ENCODE measurements at places on chromosomes 1 and 21.

DNA sequence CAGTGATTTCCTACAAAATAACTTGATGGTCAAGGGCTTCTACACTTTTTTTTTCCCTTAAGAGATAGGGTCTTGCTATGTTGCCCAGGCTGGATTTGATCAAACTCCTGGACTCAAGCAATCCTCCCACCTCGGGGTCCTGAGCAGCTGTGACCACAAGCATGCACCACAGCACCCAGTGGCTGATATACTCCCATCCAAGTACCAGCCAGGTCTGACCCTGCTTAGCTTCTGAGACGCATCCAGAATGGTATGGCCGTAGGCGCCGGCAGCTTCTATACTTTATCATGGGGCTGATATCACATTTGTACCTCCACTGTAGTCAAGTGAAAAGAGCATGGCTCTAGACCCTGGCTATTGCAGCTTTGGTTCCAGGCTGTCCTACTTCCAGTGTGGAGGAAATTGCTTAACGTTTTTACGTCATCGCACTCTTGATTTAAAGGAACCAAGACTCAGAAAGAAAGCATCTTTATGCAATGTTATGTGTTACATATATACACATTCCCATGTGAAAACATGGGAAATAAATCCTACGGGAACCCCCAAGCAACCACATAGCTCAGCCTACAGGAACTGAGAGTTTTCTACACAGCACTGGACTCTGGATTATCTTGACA lies 39.5 kb downstream of the PDPN start:
- DNase-seq: no peak

DNA sequence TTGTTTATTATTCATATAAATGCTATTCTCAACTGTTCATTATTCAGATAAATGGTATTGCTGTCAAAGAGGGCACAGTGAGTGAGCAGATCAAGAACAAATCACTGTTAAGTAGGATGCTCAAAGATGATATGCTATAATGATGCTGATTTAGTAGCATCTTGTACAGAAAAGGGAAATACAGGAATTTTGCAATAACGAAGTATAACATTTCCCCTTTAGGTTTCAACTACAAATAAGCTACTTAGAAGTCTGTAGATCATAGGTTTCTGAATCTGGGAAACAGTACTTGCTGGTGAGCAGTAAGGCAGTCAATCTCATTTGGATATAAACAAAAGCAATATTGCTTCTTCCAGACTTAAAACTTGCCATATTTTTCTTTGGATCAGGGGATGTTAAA lies 27.3 kb upstream of the RCOR3 start:
- DNase-seq: no peak

DNA sequence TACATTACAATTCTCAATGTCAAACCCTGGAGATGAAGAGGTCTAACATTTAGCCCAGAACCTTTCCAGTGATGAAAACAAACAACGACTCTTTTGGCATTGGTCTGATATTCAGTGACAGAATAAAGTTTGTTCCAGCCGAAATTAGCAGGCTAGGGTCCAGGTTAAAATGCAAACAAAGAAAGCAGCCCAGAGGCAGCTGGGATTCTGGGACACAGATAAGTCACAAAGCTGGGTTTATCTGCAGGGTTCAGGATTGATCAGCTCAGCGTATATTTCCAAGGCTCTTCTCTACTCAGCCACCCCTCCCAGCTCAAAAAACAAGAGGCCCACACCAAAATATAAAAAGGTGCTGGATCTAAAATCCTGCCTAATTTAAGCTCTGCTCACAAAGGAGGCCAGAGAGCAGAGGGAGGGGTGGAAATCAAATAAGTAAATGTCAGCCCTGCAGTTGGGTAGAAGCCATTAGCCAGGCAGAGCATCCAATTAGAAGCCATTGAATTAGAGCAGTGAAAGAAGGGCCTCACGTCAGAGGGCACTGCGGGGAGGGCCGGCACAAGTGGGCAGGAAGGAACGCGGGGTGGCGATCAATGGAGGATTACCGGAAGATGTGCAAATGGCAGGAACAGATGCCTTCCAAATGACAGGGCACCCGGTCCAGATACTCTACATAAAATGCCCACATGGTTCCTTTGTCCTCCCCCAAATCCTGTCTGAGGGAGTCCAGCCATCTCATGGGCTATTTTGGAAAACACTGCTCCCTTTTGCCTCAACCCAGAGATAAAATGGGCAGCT lies 3.2 kb upstream of the KLHDC8A start:
- peak; percentile 17 for DNase-seq

DNA sequence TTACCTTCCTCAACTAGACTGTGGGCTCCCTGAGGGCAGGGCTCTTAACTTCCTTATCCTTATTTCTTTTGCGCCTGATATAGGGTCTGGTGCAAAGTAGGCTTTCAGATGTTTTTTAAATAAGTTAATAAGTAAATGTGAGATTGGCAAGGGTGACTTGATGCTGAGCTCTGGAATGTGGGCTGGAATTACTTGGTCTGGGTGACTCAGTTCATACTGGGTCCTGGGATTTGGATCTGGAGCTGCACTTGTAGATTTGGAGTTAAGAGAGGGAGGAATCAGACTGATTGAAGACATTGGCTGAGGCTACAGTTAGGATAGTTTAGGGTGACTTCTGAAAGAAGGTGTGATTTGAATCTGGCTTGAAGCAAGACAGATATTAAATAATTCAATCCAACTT lies 190.9 kb downstream of the GIPC2 start:
- no peak for DNase-seq

All from substantia nigra (tissue), 51 donors.